Tibial nerve (tissue), 4 donors: ENCODE measurements at places on chromosomes 12 and 14. TPM values are rescaled to one million over a fixed set of nuclear protein-coding genes. Genes with fewer than 3 reads are reported as not detected.

Gene CLEC4A
- 7.9 TPM for total RNA-seq

Gene KRT6B
- total RNA-seq, result not detected

Gene IFNG
- total RNA-seq, result not detected

Gene TPH2
- total RNA-seq, result not detected

DNA sequence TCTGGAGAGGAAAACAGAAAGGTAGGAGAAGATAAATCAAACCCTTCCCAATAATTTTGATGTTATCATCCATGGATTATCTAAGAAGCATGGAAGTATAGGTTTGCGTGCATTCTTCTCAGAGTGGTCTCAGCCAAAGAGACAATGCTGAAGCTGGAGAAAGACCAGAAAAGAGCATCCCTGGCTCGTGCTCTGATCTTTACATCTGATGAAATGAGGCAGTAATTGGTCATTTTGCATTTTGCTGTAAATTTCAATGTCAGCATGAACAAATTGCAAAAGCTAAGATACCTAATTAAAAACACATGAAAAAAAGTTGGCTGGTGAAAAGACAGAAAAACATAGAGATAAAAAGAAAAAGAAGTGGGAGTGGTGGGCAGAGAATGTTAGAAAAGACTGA is 252.4 kb downstream of the ITPR2 start:
- H3K36me3 ChIP-seq, result no peaks in the 10 kb centered on the region
- no peak overlapping the region for H3K4me3 ChIP-seq
- no peak for DNase-seq
- no peak overlapping the region for H3K27ac ChIP-seq

GRCh38 chr12:41254004-41254914 is 66.1 kb downstream of the PDZRN4 start:
- H3K4me1 ChIP-seq, result no peaks in the 10 kb centered on the region
- no peak overlapping the region for H3K4me3 ChIP-seq
- DNase-seq, result no peak

GRCh38 chr12:109126784-109127183 is 10.4 kb downstream of the ACACB start:
- H3K27ac ChIP-seq, result peak overlapping the region; percentile 16
- no peaks in the 10 kb centered on the region for H3K36me3 ChIP-seq
- H3K4me1 ChIP-seq, result no peaks in the 10 kb centered on the region

DNA sequence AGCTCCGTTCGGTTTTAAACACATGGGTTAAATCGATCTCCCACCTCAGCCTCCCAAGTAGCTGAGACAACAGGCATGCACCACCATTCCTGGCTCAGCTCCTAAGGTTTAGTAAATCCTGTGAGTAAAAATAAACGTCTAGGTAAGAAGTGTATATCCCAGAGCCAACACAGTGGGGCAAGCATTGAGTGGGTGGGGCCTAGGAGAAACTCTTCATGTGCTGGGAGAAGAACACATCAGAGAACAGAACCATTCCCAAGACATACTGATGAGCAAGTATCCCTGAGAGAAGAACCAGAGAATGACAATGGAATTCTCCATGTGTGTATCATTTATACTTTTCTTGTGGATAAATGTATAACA is 86.3 kb downstream of the SEC23A start:
- H3K27ac ChIP-seq, result no peak overlapping the region
- no peaks in the 10 kb centered on the region for H3K36me3 ChIP-seq
- no peaks in the 10 kb centered on the region for H3K27me3 ChIP-seq

- H3K4me1 ChIP-seq, result no peaks in the 10 kb centered on the region
- no peak for DNase-seq
- H3K27ac ChIP-seq, result peak overlapping the region; percentile 97
- H3K4me3 ChIP-seq, result no peak overlapping the region
- H3K36me3 ChIP-seq, result no peaks in the 10 kb centered on the region
These were observed 1.3 kb upstream of the ZDHHC17 start for GRCh38 chr12:76762601-76762980.

- no peaks in the 10 kb centered on the region for H3K27me3 ChIP-seq
- DNase-seq, result no peak
- H3K4me3 ChIP-seq, result no peak overlapping the region
- H3K27ac ChIP-seq, result no peak overlapping the region
- H3K4me1 ChIP-seq, result no peaks in the 10 kb centered on the region
These were observed 50.5 kb upstream of the RAP1B start for GRCh38 chr12:68559984-68560850.

DNA sequence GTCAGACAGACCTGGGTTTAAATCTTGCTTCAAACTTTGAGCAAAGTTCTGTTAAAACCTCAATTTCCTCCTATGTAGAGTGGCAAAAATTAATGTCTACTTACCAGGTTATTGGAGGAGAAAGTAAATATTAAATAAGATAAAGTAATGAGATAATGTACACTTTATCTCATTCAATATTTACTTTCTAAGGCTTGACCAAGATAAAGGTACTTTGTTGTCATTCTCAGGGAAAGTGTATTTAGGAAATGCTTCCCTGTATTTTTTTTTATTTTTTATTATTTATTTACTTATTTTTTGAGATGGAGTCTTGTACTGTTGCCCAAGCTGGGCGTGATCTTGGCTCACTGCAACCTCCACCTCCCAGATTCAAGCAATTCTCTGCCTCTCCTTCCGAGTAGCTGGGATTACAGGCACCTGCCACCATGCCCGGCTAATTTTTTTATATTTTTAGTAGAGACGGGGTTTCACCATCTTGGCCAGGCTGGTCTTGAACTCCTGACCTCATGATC is 4.7 kb downstream of the FAM161B start:
- no peaks in the 10 kb centered on the region for H3K36me3 ChIP-seq
- DNase-seq, result no peak
- H3K27ac ChIP-seq, result no peak overlapping the region
- H3K4me1 ChIP-seq, result no peaks in the 10 kb centered on the region

- no peaks in the 10 kb centered on the region for H3K4me1 ChIP-seq
- no peak overlapping the region for H3K4me3 ChIP-seq
- DNase-seq, result peak; percentile 61
- peaks cover 13% of the 10 kb centered on the region for H3K27me3 ChIP-seq
- H3K36me3 ChIP-seq, result no peaks in the 10 kb centered on the region
These were observed 102.7 kb upstream of the TBX5 start for GRCh38 chr12:114508529-114509129.
